ENCODE measurements at places on chromosomes 5 and 9.

GRCh38 chr9:132169672-132170392 lies 8.0 kb downstream of the NTNG2 start:
- peak; percentile 57 for DNase-seq

DNA sequence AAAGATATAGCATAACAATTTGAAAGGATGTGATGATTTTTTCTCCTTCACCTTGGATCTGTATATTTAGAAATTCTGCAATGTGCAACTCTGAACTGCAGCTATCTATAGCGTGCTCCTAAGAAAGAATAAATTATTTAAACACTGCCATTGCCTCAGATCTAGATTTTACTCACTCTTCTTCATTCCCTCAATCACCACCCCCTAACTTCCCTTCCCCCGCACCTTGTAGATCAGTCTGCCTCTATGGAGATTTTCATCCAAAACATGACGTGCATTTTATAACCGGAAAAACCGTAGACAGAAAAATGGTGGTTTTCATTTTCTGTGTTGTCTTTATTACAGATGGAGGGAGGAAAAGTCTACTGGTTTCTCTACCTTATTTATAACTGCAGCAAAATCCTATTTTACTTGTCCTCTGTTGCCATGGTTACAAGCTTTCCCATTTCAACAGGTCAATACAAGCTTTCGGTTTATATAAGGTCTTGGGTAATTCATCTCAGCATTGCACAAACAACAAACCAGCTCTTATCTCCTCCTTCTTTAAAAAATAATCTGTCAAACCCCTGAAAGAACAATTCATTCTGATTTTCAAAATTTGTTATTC lies 480.0 kb downstream of the TAF11L14 start:
- DNase-seq = no peak

GRCh38 chr5:88885002-88885401 lies 2.0 kb upstream of the MEF2C start:
- DNase-seq = peak; percentile 35

DNA sequence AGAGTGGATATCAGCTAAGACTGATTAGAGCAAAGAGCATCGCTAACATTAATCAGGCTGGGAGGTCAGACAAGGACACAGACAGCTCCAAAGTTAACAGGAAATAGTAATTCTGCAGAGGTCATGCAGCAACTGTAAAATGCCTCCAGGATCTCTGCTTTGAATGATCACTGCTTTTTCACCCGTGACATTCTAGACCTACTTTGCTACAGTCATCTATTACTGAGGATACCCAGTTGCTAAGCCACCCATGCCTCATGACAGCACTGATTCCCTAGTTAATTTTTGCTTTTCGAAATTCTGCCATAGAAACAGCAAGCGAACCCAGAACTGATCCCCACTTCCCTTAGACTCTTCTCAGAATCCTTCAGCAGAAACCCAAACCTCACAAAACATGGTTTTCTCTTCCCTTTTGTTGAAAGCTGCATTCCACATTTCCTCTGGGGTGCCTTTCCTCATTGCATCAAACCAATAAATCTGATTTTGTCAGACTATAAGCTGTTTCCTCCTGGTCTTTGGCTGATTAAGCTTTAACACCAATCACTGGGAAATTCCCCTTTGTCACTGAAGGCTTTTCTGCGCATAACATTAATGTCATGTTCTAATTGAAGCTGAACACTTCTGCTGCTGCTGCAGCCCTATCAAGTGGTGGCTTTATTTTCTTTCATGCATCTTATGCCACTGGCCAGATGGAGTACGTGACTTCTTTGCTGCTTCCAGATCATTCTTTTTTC lies 201.1 kb upstream of the CHD1 start:
- DNase-seq = no peak

DNA sequence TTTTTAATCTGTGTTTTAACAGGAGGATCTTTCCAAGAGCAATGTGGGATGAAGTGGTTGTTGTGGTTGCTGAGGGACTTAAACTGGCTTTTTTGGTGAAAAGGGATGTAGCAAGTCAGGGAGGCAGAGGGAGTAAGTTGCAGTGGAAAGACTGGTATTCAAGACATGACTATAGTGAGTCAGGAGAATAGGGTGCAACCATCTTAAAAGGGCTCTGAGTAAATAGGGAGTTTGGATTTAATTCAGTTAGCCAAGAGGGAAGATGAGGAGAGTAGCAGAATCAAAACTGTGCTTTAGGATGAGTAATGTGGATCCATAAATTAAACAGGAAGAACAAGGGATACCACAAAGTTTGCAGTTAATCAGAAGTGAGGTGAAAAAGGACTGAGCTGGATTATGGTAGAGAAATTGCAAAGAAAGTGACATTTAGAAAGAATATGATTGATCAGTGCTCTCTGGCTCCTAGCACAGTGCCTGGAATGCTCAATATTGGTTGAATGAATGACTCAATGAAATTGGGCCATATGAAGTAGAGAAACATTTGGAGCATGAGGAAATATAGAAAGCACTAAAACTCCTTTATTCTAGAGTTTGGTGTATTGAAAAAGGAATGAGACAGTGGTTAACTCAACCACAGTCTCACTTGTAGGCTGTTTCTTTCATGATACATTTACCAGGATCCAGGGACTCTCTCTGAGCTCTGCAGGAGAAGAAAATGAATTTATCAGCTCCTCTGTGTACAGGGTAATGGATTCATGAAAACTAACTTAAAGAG lies 5.1 kb downstream of the POLR3G start:
- DNase-seq = peak; percentile 64

- DNase-seq = peak; percentile 58
These were observed 87.7 kb downstream of the ENTREP1 start for GRCh38 chr9:69412741-69413150.

DNA sequence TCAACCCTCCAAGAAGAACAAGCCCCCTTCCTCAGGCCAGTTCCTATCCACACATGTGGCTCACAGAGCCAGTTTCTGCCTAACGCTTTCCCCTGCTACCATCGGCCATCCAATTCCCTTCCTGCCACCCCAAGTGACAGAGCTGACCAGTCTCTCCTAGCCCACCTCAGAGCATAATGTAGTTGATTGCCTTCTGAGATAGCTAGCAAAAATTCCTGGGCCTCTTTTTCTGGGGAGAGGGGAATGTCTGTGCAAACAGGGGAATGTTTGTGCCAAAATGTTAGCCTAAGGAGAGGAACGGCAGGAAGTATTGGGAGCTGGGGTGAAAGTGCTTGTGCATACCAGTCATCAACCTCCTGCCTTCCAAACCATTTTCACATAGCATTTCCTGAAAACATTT lies 157.0 kb downstream of the PJA2 start:
- DNase-seq = no peak

DNA sequence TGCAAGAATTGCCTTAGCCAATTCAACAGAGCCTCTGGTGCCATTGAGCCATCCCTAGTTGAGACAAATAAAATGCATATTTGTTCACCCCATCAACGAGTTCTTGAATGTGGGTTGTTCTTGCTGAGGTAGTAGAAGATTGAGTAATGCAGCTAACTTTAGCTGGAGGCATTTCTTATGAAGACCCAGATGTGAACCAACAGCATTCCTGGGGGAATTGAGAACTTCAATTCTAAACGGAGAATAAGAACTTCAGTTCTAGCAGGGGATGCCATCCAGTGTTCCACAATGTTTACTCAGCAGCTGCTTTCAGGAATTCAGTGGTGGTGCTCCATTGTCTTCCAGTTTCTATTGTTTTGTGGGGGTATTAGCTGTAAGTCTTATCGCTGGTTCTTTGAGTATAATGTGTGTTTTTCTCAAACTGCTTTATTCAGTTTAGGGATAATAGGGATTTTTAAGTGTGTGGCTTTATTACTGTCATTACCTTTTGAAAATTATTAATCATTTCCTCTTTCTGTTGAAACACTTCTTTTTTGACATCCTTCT lies 1968.2 kb upstream of the NUDT12 start:
- no peak for DNase-seq

DNA sequence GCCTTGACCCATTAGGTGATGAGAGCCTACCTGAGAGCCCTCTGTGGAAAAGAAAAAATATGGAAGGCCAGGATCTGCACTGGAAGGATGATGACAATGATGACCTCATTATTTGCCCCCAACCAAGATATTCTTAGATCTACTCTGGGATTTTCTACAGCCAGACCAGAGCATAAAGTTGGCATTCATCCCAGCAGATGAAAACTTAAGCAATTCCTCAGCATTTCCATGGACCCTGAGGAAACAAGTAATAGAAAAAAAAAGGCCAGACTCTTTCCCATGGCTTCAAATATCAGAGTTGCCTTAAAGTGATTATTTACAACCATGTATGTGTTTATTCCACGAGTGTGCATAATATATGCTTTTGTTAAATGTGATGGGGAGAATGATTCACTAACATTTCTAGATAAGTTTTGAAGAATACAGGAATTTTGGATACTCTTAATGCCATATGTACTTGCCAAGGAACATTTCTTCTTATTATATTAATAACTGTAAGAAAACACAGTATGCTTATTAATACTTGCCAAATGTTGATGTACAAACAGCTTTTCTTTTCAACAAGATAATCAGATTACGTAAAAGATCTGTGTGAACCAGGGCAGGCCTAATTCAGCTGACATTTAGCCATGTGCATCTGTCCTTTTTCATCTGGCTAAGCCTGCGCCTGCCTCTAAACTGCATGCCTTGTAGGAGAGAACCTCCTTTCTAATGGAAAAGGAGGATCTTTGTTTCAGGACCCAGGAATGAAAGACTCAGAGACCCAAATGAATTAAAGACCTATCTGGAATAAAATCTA lies 94.8 kb downstream of the ARRDC3 start:
- no peak for DNase-seq

- no peak for DNase-seq
These were observed 4.2 kb downstream of the ADAM19 start for GRCh38 chr5:157571357-157571827.

DNA sequence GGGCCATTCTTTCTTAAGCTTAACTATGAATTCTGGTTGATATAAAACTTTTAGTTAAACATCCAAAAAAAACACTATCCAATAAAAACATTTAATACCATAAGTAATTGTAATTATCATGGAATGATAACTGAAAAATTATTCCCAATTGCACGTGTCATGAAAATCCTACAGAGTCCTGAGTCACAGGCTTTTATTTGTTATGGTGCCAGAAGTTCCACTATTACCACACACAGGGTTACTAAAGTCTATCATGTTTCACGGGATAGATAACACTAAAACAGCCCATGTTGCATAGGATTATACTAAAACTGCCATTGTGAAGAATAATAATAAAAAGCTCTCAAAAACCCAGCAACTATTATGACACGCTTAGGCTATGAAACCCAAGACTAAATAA lies 1381.8 kb downstream of the EFNA5 start:
- DNase-seq = peak; percentile 48

- no peak for DNase-seq
These were observed 275.0 kb downstream of the NR2F1-AS1 start for GRCh38 chr5:93305984-93306383.
